ENCODE measurements at places on chromosomes 13 and 19.
A peak's percentile ranks its signal among the peaks of the same experiment; 100 is the strongest.

- no peak for DNase-seq
These were observed 2.6 kb upstream of the LRP3 start for GRCh38 chr19:33191501-33191900.

- DNase-seq, result no peak
These were observed 6.0 kb downstream of the ZNF614 start for GRCh38 chr19:52022193-52022592.

DNA sequence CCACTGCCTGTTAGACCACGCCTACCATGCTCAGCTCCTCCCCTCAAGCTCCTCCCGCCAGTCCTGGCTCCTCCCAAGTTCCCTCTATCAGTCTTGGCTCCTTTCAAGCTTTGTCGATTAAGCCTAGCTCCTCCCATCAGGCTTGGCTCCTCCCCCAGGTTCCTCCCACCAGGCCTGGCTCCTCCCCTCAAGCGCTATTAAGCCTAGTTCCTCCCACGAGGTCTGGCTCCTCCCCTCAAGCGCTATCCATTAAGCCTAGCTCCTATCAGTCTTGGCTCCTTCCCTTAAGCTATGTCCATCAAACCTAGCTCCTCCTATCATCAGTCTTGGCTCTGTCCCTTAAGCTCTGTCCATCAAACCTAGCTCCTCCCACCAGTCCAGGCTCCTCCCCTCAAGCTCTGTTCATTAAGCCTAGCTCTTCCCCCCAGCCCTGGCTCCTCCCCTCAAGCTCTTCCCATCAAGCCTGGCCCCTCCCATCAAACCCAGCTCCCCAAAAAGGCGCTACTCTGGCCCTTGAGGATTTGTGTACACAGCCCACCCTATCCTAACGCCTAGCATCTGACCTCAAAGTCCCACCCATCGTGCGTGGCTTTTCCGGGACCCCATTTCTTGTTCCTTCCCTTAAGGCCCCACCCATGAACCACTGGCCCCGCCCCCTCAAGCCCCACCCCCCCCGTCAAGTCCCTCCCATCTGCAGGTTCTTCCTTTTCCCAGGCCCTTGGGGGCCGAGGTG, 10.0 kb downstream of the CAMSAP3 start:
- DNase-seq, result peak; percentile 17

DNA sequence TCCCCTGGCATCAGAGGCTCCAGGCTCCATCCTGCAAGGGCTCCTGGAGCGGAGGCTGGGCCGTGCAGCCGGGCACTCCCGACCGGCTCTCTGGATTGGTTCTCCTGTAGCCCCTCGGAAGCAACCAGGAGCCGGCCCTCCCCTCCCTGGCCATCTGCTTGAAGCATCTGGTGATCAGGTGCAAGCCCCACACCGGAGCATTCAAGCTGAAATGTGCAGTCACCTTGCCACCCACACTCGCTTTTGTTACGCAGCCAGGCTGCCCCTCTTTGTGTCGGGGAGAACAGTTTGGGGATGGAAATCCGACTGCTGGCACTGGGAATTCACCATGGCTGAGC, 258.8 kb downstream of the ZNF536 start:
- no peak for DNase-seq

GRCh38 chr13:24744247-24744646, 19.7 kb upstream of the RNF17 start:
- no peak for DNase-seq

GRCh38 chr13:59715611-59716010, 448.1 kb downstream of the DIAPH3 start:
- no peak for DNase-seq

- DNase-seq, result no peak
These were observed 14.4 kb downstream of the RNASEH2B start for GRCh38 chr13:50924025-50924424.

- no peak for DNase-seq
These were observed at the start of gene CELF5 for GRCh38 chr19:3224346-3225168. CELF5 (plus strand) TSS chr19:3224661; CDS start chr19:3224740, 79 bp downstream.

DNA sequence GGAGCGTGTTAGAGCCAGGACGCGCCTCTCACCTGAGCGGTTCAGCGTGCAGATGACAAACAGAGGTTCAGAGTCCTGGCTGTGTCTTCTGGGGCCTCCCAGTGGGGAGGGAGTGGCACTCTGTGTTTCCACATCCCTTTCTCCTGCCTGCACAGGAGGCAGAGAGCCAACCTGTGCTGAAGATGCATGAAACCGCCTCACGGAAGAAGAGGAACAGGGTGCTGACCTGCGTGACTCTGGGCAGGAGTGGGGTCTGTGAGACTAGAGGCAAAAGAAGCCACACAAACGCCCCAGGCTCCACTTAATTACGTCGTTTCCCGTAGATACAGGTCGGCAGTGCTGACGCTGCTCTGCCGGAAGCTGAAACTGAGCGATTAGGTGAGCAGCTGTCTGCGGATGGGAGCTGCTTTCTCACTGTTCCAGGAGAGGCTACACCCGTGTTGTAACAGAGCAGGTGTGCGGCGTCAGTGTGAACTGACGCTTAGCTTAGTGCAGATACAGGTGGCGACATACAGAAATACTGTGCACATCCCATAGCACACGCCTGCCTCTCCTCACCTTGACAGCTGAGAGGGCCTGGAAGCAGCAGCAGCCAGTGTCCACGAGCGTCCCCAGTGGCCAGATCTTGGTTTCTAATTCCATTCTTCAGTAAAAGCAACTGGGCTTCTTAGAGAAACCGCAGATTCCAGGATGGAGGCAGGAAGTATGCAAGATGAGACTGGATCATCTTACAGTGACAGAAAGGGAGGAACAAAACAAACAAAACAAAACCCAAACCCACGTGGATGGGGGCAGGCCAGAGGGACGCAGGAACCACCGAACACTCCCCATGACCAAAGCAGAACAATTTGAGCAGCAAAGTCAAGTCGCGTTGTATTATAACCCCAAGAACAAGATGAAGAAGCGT, 37.7 kb upstream of the MCF2L start:
- peak; percentile 89 for DNase-seq

DNA sequence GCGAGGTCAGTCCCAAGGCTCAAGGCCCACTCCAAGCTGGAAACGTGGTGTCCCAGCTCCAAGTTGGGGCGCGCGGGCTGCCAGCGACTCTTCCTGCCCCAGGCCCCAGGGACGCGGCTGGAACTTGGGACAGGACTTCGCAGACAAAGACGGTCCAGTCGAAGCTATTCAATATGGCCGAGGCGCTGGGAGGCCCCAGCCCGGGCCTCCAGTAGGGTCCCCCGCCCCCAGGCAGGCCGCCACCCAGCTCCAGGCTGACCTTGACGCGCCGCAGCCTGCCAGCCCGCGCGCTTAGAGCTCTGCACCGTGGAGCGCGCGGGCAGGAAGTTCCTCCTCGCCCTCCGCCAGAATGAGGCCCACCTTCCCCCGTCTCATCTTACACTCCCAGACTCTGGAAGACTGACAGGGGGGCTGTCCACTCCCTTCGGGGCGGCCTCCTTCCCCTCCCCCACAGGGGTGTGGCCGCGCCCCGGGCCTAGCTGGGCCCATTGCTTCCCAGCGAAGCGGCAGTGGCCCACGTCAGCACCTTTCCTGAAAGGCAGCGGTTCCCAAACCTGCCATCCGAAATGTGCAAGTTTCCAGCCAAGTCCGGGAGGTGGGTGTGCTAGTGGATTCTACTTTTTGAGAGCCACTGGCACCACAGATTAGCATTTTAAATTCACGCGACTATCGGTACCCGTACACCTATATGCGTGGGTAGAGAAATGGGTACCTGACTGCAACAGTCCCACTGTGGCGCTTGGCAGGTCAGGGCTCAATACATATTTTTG, at the start of gene CCDC8:
Gene CCDC8 (minus strand): TSS at position 303 of the 770 bp plus-strand sequence. CDS start 754 bp downstream, outside the sequence.
- DNase-seq, result peak; percentile 80

DNA sequence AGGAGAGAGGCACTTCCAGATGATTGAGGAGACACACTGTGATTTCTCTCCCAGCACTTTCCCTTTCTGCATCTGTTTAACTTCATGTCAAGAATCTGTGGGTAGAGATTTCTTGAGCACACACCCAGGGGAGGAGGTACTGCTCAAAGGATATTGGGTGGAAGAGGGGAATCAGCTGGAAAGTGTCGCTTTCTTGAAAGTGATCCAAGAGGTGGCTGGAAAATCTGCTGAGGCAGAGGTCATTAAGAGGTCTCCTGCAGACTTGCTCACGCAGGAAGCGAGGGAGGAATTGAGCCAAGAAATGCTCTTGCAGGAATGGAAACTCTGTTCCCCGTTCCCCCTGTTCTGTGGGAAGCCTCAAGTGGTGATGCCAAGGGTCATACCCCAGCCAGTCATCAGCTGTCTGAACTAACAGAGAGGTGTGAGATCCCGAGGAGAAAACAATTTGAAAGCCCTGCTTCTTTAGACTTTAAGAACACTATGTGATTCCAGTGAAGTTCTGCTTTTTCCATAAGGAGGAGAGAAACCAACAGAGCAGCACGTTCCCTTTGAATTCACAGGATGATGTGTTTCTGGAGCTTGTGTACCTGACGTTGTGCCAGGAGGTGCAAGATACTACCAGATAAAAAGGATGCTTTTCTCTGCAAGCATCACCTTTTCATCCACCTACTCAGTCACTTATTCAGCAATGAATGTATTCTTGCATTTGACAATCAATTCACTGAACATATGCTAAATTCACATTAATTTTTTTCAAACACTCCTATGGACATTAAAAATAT, 163.4 kb upstream of the GPR12 start:
- DNase-seq, result peak; percentile 46

GRCh38 chr13:43014162-43014561, 9.2 kb upstream of the DNAJC15 start:
- DNase-seq, result no peak

DNA sequence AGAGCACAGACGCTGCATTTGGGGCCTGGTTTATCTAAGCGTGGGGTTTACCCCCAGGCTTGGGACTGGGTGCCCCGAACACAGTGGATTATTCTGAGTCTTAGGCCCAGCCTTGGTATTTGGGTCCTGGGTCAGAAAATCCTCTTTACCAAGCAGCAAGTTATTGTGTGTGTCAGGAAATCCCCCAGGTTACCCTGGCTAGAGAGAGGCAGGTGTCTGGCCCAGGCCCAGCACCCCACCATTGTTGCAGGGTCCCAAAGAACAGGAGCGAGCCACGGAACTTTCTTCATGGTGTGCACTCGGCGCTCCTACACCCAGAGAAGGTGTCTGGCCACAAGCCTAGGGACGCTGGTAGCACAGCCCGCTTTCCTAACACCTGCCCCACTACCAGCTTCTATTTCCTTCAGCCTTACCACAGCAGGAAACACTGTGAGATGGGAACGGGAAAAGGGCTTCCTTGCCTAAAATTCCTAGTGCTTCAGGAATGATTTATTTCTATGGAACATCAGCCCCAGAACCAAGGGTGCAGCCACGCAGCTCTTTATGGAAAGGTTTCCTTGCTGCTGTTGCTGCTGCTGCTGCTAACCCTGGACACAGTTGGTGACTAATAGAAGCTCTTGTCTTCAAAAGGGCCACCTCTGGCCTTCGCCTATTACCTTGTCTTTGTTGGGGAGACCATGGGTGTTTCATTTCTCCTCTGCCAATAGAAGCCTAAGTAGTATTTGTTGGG, 7.4 kb upstream of the CDX2 start:
- no peak for DNase-seq

DNA sequence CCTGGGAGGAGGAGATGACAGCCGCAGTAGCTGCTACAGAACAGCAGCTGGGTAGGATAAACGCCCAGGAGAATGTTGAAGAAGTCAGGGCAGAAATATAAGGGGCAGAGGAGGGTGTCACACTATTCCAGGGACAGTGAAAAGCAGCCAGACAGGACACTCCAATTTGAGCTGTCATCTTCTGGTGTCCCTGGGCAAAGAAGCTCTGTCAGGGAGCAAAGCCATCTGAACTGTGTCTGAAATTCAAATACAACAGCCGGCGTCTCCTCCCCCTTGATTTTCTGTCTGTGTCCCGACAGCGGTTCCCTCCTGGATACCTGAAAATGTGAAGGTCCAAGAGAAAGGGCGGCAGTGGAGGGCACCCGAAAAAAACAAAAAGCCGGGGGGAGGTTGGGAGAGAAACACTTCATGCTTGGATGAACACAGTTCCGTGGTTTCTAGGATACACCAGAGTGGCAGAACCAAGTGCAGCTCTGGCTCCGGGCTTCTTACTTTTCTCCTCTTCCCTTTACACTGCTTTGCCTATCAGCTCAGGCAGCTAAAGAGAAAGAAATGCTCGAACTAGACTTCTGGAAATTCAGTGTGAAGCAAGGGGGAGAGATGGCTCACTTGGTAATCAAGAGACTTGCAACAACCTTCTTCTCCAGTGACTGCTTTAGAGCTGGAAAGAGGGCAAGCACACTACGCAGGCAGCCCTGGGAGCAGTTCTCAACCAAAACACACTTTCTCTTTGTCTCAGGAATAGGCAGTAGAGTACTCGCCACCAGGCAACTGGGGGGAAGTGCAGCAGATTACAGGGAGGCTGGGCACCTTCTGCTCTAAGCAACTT, 465.6 kb downstream of the ITGBL1 start:
- DNase-seq, result no peak

GRCh38 chr19:13022859-13023636, 27.8 kb downstream of the NFIX start:
- peak; percentile 94 for DNase-seq

- DNase-seq, result peak; percentile 71
These were observed 99.4 kb downstream of the WASF3 start for GRCh38 chr13:26656919-26657318.

- no peak for DNase-seq
These were observed at the start of gene SPTBN4 for GRCh38 chr19:40466985-40467734. SPTBN4 (plus strand) TSS chr19:40467001; CDS start chr19:40472622, 5,621 bp downstream.

DNA sequence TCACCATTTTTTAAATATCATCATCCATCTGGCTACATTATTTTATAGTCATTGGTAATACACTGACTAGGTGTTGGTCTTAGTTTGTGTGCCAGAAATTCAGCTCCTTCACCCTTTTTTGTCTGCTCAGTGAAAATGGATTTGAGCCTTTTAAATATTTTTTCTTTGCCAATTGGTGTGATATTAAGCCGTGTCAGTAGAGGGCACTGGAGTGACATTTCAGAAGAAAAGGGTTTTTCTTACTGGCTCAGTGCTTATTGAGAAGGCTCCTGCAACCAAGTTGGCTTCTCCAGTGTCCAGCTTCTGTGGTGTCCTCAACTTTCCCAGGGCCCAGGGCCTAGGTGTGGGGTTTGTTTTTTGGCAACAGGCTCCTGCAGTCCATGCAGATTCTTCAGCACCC, 546.6 kb downstream of the DACH1 start:
- no peak for DNase-seq

- no peak for DNase-seq
These were observed 1159.1 kb downstream of the PCDH9 start for GRCh38 chr13:66071029-66071428.

DNA sequence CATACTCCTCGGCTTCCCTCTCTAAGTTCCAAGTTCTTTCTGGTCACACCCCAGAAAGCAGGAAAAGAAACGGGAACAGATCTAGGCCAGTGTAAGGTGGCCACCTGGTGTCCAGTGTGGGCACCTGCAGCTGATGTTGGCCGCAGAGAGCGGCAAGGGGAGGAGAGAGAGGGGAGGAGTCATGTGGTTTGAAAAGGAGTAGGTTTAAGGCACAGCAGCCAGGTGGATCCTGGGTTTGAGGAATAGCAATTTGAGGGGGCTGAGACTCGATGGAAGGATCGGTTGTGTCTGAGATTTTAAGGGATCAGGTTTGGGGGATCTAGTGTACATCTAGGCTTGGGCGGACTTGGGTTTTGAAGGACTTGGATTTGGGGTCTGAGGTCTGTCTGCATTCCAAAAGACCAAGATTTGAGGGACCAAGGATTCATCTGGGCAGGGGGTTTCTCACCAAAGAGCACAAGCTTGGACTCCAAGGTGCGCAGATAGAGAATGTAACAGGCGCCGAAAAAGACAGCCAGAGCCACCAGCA, 1.2 kb downstream of the RABAC1 start:
- DNase-seq, result peak; percentile 79

- no peak for DNase-seq
These were observed 63.9 kb downstream of the DACH1 start for GRCh38 chr13:71803066-71803465.

GRCh38 chr13:113327391-113327765, 30.3 kb downstream of the LAMP1 start:
- no peak for DNase-seq
